CD4-positive, CD25-positive, alpha-beta regulatory T cell (primary cell): ENCODE measurements at places on chromosomes 11 and 22. TPM values are rescaled to one million over a fixed set of nuclear protein-coding genes. Genes with fewer than 3 reads are reported as not detected.

DSCAML1 gene
- 0.25 TPM for polyA plus RNA-seq

MEI1 gene
- polyA plus RNA-seq, result 288 TPM

CARD18 gene
- not detected for polyA plus RNA-seq

FTH1 gene
- polyA plus RNA-seq, result 3,433 TPM

SGSM1 gene
- 0.47 TPM for polyA plus RNA-seq

MISFA gene
- polyA plus RNA-seq, result 0.49 TPM

FERMT3 gene
- 183 TPM for polyA plus RNA-seq

VPREB1 gene
- polyA plus RNA-seq, result not detected

- no peak for DNase-seq
Measured at GRCh38 chr11:94376841-94377240, 24.4 kb downstream of the GPR83 start.

DNA sequence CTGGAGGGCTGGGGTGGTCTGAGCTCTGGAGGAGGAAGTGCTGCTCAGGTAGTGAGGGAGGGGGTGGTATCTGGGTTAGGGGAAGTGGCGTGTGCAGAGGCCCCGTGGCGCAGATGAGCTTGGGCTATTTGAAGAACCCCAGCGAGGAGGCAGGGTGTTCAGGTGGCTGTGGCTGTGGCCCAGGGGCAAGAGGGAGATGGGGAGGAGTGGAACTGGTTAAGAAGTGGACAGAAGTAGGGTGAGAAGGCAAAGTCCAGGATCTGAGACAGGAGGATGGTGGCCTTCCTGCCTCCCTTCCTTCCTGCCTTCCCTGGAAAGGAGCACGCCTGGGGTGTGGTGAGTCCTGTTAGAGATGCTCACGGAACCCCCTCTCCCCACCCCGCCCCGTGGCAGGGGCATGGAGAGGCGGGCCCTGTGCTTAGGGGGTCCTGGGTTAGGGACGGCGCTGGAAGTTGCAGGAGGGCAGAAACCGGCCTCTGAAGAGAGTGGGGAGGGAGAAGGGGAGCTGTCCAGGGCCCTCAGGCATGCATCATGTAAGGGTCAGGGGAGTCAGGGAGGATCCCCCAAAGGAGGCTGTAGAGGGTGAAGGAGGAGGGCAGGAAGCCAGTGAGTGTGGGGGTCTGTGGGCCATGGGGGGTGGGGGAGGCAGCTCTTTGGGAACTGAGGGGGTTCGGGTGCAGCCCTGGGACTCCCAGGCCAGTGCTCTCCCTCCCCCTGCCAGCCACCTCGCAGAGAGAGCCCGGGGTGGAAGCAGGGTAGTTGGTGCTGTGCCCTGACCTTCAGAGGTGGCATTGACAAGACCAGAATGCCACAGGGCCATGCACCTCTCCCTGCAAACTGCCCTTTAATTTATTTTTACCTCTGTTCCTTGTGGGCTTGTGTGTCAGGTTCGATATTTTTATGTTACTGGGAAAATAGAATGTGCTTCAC lies 63.7 kb upstream of the PARVG start:
- DNase-seq, result no peak

DNA sequence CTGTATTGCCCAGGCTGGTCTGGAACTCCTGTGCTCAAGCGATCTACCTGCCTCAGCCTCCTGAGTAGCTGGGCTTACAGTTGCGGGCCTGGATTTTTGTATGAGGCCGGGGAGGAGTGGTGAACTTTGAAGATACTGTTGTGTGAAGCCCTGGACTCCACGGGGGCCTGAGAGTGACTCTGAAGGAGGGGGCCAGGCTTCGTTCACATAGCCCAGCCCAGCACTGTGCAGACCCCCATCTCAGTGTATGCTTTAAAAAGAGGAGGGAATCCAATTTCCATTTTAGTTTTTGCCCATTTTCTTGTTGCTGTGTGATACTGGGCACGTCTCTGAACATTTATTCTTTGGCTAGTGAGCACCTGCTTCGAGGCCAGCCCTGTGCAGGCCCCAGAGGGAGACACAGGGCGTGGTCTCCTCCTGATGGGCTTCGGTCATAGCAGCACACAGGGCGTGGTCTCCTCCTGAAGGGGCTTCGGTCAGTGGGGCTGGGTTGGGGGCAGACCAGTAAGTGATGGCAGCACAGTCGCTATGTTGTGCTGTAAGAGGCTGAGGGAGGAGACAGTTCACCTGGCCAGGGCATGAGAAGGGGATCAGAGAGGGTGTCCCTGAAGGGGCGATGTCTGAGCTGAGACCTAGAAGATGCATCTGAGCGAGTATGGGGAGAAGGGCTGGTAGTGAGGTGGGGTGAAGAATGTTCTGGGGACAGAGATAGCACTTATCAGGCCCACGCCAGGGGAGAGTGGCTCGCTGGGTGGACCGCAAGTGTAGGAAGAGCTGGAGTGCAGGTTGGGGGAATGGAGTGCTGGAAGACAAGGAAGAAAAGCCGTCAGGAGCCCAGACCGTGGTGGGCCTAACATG lies 14.0 kb downstream of the SAMM50 start:
- DNase-seq, result no peak

GRCh38 chr11:12801976-12802375 lies 127.8 kb downstream of the TEAD1 start:
- DNase-seq, result no peak

- no peak for DNase-seq
Measured at GRCh38 chr11:12455938-12456337, 78.6 kb downstream of the PARVA start.

DNA sequence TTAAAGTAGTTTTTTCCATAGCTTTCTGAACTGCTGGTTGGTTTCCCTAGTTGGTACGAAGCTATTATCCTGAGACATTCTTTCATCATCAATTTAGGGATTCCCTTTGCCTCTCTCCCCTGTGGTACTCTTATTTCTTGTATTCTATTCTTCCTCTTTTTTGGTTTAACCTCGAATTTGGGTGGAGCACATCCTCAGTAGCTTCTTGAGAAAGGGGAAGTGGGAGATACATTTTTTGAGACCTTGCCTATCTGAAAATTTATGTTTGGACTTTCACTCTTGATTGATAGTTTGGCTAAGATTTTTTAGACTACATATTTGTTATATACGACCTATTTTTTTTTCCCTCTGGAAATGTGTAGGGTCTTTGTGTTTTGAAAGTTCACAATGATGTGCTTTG lies 121.7 kb upstream of the ZBED5 start:
- no peak for DNase-seq
